KG1 (cell line): ENCODE measurements at places on chromosomes 2 and 18.

GRCh38 chr2:119212139-119212800, 11.4 kb upstream of the STEAP3 start:
- no peak for DNase-seq

GRCh38 chr2:167506395-167506794, 618.1 kb downstream of the XIRP2 start:
- no peak for DNase-seq

- DNase-seq: no peak
These were observed 265.5 kb downstream of the TGIF1 start for GRCh38 chr18:3715231-3716080.

DNA sequence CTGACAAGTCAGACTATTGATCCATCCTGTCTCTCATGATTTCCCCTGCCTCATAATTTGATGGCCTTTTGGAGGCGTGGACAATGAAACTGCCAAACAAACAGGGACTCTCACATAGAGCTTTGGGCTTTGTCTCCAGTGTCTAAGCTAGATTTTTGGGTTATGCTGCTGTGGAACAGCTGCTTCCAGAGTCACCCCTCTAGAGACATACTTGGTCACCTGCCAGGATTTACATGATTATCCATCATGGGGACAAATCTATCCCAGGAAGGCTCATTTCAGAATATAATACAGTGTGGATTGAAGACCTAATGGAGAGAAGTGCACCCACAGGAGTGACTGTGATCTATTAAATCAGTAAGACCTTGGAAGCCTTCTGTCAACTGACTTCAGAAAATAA, 159.6 kb downstream of the SLC8A1 start:
- no peak for DNase-seq

DNA sequence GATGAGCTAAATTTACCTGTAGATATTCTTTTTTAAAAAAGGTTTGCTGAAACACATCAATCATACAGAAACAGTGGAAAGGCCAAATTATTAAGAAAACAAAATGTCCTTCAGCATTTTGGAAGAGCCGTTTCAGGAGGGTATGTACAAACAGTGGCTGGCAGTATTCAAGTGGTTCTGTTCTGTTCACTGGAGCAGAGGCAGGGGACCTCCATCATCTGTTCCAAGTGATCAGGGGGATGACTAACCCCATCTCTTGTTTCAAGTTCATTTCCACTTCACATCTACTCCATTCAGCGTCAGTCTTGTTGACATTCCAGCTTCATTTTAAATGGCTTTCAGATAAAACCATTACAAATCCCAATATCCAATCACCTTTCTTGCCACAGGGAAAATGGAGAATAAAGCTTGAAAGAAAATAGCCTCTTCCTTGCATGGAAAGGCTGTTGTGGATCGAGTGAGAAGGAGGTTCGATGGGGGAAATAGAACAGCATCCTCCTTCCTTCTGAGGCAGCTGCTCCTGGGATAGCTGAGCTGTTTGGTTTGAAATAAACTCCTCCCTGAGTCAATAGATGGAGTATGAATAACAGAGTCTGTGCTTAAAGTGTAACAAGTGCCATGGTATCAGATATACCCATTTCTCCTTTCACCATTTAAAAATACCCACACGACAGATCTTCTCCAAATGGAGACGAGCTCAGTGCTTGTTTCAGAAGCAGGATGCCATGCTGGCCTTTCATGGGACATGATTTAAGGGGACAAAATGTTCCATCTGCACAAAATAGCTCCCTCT, 63.7 kb upstream of the OTOF start:
- no peak for DNase-seq
